ENCODE measurements at places on chromosomes 3 and 15.

DNA sequence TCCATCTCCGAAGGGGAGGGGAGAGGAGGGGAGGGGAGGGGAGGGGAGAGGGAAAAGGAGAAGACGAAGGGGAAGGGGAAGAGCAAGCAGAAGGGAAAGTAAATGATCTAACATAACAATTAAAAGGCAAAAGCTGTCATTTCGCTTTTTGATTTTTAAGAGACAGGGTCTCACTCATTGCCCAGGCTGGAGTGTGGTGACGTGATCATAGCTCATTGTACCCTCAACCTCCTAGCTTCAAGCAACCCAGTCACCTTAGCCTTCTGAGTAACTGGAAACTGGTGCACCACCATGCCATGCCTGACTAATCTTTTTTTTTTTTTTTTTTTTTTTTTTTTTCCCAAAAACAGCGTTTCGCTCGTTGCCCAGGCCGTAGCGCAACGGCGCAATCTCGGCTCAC, 22.6 kb downstream of the ADAM10 start:
- no peak for DNase-seq

GRCh38 chr15:23035964-23036566, 3.3 kb downstream of the TUBGCP5 start:
- no peak for DNase-seq

DNA sequence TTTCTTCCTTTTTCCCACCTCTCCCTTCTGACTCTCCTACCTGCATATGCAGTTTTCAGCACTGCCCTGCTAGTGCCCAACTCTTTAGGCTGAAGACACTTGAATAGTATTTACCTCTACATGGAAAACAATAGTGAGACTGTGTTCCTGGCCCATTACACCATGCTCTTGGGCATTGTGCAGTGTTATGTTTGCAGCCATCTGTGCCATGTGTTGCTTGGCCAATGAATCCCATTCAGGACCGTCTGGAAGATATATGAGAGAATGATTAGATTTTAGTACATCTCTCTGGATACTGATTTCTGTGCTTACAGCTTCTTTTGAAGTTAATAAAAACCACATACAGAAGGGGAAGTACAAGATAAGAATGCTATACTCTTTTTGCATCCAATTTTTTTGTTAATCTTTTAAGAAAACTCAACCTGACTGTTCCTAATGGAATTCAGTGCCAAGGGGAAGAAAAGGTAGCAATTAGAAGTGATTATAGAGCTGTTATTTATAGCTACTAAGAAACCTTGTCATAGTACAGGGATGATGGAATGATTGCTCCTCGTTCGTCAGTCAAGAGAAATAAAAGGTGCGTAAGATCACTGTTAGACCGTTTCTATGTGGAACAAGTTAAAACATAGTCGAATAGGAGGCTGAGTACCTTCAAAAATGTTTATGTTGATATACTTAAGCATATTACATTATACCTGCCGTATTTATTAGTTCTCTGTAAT, 58.9 kb downstream of the TMEM41A start:
- no peak for DNase-seq

DNA sequence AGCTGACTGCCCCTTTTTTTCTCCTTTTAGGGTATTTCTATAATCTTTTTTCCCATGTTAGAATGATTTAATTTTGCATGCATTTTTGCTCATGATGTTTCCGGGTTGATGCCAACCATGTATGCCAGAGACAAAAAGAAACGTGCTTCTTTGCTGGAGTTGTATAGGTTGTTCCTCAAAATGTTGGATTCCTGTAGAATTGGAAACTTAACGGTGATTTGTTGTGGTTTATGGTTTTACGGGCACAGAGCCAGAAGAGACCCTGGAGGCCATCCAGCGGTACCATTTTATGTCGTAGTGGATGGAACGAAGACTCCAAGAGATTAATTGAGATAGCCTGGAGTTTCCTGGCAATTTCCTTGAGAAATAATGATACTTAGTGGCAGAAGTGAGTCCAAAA, 481.5 kb upstream of the RGMA start:
- DNase-seq: no peak

- no peak for DNase-seq
Measured at GRCh38 chr15:65957451-65957850, 88.2 kb downstream of the RAB11A start.

- no peak for DNase-seq
Measured at GRCh38 chr3:13229273-13229949, 156.2 kb upstream of the IQSEC1 start.

GRCh38 chr3:37980462-37981347, 9.9 kb upstream of the VILL start:
- DNase-seq: no peak

DNA sequence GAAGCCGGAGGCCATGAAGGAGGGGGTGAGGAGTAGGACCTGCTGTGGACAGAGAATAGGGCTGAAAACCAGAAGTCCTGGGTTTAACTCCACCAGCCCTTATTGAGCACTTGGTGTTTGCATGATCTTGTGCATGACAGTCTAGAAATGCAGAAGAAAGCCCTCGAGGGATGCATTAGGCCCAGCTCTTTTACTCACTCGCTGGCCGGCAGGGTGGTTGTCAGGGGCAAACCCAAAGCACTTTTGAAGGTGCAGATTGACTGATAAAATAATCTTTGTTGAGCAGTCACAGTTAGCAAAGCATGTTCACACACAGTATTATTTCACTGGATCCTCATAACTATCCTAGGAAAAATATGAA, 55.3 kb downstream of the CORO2B start:
- DNase-seq: no peak
